ENCODE measurements at places on chromosomes 1 and 21. TPM values are rescaled to one million over a fixed set of nuclear protein-coding genes. Genes with fewer than 3 reads are reported as not detected.

GRCh38 chr1:172447641-172448040, 3.8 kb upstream of the PIGC start:
- no peak for DNase-seq

- no peak for DNase-seq
These were observed 132.4 kb upstream of the TMEM51 start for GRCh38 chr1:15020943-15021745.

DNA sequence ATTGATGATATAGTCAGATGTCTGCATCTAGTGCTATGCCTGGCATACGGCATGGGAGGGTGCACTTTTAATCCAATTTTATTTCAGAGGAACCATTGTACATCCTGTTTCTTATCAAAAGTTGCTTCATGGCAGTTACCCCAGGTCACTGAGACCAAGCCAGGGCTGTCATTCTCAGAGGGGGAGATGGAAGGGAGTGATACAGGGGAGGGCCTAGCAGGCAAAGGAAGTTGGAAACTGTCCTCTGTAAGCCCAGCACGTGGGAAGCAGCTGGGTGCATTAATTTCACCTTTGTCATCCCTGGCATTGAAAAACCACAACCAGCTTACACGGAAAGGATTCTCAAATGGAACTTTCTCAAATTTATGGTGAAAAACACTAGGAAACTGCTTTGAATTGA, 458.7 kb upstream of the ADAMTS5 start:
- no peak for DNase-seq

DNA sequence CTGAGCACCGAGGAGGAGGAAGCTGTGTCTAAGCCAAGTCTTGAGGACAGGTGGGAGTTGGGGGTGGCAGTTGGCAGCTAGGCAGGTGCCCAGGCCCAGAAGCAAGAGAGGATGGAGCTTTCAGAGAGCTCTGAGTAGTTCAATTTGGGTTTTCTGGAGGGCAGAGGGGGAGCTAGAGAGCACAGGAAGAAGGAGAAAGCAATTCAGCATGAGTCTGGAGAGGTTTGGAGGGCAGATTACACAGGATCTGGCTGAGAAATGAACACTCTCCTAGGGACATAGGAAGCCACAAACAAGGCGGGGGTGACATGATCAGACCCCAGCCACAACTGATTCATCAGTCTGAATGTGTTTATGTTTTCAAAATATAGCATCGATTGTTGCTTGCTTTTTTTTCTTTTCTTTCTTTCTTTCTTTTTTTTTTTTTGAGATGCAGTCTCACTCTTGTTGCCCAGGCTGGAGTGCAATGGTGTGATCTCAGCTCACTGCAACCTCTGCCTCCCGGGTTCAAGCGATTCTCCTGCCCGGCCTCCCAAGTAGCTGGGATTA, 23.8 kb downstream of the PTPRF start:
- DNase-seq: no peak

DNA sequence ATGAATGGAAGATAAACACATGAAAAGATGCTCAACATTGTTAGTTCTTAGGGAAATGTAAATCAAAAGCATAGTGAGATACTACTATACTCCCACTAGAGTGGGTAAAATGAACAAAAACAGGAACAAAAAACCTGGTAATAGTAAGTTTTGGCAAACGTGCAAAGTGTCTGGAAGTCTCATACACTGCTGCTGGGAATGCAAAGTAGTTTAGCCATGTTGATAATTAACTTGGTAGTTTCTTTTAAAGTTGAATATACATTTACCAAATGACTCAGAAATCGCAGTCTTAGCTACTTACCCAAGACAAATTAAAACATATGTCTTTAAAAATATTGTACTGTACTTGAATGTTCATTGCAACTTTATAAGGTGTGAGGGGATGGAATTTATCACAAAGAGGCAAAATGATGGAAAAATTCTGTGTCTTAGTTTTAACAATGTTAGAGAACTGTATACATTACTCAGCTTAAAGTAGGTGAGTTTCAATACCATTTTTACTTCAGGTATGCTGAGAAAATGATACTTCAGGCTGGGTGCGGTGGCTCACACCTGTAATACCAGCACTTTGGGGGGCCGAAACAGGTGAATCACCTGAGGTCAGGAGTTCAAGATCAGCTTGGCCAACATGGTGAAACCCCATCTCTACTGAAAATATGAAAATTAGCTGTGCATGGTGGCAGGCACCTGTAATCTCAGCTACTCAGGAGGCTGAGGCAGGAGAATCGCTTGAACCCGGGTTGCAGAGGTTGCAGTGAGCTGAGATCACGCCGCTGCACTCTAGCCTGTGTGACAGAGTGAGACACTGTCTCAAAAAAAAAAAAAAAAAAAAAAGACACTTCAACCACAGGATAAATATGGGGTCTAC, 102.3 kb downstream of the PDE4B start:
- no peak for DNase-seq

DNA sequence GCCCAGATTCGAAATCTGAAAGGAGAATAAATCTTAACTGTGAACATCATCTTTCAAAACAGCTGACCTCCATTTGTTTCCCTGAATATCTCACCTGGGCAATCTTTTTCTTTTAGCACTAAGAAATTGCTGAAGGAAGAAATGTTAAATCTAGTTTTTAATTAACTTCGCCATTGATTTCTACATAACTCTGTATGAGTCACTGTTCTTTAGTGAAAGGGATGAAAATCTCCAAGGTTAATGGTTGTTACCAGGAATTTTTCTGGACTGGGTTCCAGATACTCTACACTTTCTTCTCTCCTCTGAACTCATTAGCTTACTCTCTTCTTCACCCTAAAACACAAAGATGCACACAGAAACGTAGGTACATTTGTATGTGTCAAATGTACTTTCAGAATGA, 235.7 kb downstream of the BACH1 start:
- DNase-seq: no peak

Gene OR2T35
- total RNA-seq: not detected

DNA sequence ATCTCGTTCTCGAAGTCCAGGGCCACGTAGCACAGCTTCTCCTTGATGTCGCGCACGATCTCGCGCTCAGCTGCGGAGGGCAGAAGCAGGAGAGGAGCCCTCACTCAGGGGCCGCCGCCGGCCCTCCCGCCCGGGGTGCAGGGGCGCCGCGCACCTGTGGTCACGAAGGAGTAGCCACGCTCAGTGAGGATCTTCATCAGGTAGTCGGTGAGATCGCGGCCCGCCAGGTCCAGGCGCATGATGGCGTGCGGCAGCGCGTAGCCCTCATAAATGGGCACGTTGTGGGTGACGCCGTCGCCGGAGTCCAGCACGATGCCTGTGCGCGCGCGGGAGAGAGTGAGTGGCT, 1.8 kb downstream of the ACTA1 start:
- no peak for DNase-seq

Gene CFHR5
- total RNA-seq: not detected

DNA sequence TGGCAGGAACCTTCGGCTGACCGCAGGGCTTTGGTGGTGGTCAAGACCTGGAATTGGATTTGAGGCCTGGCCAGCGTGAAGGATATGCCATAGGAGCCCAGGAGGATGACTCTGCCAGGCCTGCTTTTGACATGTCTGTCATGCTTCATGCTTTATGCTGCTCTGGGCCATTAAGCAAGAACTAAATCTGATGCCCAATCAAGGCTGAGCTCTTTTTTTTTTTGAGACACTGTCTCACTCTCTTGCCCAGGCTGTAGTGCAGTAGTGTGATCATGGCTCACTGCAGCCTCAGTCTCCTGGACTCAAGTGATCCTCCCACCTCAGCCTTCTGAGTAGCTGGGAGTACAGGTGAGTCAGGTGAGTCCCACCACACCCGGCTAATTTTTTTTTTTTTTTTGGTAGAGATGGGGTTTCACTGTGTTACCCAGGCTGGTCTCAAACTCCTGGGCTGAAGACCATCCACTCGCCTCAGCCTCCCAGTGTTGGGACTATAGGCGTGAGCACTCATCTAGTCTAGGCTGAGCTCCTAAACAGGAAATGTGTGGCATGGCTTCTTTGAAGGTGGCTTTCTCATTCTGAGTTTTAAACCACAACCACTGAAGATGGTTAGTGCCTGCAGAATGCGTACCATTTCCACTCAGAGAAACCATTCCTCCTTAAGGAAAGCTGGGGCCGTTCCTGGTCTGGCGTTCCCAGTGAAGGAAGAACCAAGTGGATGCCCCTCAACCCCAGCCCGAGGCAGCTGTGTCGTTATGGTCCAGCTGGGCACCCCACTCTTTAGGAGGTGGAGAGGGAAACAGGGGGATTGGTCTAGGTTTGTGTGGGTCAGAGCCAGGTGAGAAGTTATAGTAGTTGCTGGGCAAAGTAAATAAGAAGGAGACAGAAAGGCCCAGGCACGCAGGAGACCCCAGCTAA, 34.2 kb upstream of the ATP5PO start:
- DNase-seq: peak; percentile 68

- DNase-seq: peak; percentile 78
These were observed at the start of gene DENND4B for GRCh38 chr1:153946622-153947241. Gene DENND4B (minus strand): TSS chr1:153946718. CDS start chr1:153944374, 2,344 bp downstream.

DNA sequence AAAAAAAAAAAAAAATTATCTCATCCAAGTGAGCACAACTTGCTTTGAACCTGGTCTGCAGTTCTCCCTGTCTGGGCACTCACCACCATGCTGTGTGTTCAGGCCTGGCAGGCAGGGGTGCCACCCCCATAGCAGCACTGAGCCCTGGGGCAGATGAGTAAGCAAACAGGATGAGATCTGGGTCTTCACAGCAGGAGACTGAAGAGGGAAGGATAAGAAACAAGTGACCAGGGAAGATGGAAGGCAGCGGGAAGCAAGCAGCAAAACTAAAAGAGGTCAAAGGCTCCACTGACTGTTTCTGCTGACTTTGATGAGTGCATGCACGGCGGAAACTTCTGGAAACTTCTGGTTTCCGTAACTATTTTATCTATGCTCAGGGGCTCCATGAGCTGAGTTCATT, 133.5 kb upstream of the SOD1 start:
- no peak for DNase-seq

DNA sequence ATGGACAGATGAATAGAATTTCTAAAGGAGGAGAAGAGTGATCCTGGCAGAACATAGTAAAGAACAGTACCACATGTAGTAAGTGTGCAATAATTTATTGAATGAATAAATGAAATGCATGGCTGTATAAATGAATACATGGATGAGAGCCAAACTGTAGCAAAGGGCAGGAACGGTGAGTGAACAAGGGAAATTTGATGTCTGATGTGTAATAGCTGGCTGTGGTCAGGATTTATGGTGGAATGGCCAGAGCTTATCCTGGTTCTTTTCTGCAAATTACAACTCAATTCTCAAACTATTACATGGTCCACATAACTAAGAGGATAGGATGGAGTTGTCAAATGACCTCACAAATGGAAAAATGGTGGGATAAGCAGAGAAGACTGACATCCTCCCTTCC, 43.2 kb upstream of the ARHGAP29 start:
- DNase-seq: no peak

DNA sequence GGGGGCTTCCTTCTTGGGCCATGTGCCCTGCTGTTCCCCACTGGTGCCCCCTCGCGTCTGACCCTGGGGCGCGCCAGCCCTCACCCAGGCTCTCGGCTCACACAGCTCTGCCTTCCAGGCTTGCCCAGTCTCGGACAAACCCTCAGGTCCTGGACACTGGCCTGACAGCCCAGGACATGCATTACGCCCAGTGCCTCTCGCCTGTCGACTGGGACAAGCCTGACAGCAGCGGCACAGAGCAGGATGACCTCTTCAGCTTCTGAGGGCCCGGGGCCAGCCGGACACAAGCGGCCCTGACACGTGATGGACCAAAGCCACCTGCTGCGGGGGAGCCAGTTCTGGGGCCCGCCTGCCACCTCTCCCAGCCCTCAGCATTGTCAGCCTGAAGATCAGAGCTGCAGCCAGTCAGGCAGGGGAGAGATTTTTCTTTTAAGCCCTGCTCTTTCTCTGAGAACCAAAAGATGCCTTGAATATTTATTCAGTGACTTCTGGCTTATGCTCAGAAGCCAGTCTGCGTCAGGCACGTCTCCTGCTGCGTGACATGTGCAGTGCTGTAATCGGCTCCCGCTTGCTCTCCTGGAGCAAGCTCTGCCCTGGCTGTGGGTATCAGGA, 23.4 kb downstream of the LDLRAP1 start:
- peak; percentile 66 for DNase-seq

GRCh38 chr1:207941665-207942064, 30.7 kb upstream of the CD34 start:
- no peak for DNase-seq

DNA sequence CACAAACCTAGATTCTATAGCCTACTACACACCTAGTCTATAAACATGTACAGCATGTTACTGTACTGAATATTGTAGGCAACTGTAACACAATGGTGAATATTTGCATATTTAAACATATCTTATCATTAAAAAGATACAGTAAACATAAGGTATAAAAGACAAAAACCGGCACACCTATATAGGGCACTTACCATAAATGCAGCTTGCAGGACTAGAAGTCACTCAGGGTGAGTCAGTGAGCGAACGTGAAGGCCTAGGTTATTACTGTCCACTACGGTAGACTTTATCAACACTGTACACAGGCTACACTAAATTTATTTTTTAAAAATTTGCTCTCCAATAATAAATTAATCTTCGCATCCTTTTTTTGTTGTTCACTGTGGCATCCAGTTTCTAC, 13.3 kb downstream of the PSMG1 start:
- no peak for DNase-seq

Gene GBP5
- 151 TPM for total RNA-seq

Gene SRRM1
- total RNA-seq: 250 TPM

DNA sequence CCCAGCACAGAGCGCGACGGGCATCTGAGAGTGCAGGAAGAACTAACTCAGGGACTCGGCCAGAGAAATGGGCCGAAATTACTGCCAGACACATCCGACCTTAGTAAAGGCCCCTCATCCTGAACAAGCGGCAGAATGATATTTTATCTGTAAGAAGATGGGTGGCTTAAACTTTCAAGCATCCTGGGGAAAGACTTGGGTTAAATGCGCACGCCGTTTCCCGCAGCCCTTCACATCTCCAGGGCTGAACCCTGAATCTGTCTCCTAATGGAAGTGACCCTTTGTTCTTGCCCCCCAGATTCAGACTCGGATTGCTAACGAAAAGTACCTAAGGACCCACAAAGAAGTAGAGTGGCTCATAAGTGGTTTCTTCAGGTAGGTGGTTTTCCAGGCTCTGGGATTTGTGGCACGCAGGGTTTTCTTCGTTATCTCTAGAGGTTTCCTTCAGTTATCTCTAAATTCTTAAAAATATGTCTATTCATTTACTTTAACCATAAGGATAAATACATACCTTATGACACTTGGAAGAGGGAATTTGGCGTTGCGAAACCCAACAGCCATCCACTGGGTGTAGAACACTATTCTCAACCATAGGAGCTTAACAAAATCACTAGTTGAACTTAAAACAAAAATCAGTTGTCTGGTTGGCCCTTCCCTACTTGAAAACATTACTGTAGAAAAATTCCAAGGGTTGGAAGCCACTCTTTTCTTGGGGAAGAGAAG, 627 bp downstream of the RIIAD1 start:
- no peak for DNase-seq

- no peak for DNase-seq
These were observed 26.6 kb downstream of the SRSF11 start for GRCh38 chr1:70247768-70248167.

- no peak for DNase-seq
These were observed 43.7 kb upstream of the NFASC start for GRCh38 chr1:204826970-204827369.
